ENCODE measurements at places on chromosomes 3 and 15.

GRCh38 chr15:92393071-92393979, at the start of gene ST8SIA2:
Gene ST8SIA2 (plus strand): TSS chr15:92393881. CDS start chr15:92394065, 184 bp downstream.
- DNase-seq = peak; percentile 38

DNA sequence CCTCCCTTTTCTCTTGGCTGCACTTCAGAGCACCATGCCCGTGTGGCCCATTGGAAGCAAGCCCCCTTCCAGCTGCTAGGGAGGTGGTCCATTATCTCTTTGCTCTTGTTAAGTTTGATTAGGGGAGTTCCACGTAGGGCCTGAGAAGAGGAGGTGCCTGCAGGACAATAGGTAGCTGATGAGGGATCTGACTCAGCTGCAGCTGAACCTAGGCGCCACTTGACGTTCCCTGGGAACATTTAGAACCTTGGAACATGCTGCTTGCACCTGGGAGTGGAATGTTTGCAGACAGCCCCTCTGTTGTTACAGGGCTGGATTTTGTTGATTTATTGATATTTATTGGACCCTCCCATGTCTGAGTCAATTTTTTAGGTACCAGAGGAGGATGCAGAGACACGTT, 4.7 kb downstream of the SMAD3 start:
- DNase-seq = no peak

GRCh38 chr15:48315041-48315440, 16.2 kb upstream of the DUT start:
- no peak for DNase-seq

DNA sequence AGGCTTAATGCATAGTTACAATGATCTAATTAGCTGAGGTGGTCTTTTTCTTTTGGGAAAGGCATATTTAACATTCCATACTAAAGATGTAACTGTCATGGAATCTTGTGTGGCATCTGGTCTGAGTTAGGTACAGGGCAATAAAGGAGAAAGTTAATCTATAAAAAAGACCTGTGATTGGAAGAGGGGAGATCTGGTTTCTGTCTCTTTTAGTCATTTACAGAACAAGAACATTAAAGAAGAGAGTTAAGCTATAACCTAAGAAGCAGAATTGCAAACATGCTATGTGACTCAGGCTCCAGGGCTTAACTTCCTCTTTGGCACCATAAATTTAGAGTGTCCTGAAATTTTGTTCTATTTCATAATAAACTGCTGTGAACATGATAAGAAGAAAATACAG, 47.2 kb upstream of the MME start:
- no peak for DNase-seq

- no peak for DNase-seq
These were observed 13.2 kb downstream of the ABCC5 start for GRCh38 chr3:184004476-184004875.

DNA sequence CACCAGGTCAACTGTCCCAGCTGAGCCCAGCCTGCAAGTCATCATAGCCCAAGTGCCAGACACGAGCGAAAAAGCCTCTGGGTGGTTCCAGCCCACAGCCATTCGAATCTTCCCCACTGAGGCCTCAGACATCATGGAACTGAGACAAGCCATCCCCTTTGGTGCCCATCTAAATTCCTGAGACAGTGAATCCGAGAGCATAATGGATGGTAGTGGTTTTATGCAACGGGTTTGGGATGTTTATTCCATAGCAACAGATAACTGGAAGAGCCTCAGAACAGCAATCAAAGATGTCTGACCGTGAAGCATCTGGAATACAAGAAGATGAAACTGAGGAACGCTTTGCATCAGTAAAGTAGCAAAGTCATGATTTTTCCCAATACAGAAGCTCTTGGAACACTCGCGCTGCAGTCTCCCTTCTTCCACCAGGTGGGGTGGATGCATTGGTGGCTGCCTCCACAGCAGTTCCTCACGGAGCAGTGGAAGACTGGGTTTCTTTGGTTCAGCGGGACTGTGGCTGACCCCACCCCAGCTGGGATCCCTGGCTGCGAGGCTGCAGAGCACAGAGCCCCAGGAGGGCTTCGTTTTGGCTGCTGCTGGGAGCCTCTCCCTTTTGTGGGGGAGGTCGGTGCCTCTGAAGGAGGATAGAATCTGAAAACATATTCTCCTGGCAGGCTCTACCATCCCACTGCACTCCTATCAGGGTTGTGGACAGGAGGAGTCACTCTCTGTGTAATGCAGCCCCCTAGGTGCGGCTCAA, 26.4 kb upstream of the PDE8A start:
- DNase-seq = peak; percentile 15

DNA sequence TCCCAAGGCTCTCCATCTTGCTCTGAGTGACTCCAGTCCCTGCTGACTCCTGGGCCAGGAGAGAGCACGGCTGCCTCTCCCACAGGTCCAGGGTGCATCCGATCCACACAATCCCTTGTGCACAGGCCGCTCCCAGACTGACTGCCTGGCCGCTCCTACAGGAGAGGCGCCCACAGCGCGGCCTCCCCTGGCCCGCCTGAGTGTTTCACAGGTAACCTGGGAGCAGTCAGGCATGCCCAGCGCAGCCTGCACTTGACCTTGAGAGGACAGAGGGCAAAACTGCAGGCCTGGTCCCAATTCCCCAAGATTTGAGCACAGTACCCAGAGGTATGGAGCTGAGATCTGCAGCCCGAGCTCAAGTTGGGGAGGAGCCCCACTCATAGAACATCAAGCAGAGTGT, 490.2 kb downstream of the CNTN6 start:
- DNase-seq = no peak

GRCh38 chr3:159775372-159775961, 213.2 kb upstream of the IL12A start:
- peak; percentile 50 for DNase-seq

All from NCI-H510A treated with DMSO at 0.1 percent for 48 hours (cell line).